NCI-H1105 treated with DMSO at 0.1 percent for 48 hours (cell line): ENCODE measurements at places on chromosomes 13 and 19.

DNA sequence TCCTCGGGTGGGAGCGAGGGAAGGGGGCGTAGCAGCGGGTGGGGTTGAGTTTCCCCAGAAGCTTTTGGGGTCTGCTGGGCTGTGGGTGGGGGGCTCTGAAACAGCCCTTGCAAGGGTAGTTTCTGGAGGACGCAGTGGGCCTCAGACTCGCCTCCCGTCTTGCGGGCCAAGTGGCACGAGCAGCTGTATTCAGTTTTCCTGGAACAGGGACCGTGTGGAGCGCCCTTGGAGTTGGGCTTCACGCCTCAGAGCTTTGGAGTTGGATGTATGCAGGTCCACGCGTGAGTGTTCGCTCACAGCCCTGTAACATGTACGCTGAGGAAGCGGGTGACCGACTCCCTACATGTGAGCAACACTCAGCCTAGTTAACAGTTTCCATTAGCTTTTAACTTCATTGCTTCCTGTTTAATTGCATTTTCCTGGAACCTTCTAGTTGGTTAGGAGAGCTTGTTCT, 603 bp downstream of the TM9SF2 start:
- no peak for DNase-seq

DNA sequence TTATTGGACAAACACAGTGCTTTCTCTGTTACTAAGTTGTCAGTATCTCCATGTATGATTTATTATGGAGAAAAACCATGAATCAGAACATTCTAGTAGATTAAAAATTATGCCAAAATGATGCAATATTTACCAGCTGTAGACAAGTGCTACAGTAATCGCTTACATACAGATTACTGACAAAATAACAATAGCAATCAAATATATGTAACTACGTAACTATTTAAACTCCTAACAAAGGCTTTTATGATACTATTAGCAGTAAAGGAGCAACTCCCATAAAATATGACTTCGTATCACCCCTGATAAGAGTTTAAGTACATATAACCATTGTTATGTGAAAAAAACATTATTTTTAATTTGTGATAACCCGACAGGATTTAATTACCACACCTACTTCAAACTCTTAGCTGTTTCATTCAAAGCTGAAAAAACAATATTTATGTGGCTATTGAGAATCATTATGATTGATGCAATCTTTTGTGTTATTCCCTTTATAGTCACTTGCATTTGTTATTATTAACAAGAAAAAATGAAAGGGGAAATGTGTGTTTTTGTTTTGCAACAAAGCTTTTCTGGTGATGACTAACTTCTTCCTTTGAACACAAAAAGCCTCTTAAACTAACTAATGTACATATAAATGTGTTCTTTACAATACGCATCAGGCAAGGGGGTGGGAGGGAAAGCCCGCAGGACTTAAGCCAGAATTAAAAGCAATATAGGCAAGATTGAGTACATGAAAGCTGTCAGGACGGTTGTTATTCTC, 147.4 kb downstream of the ABCC4 start:
- DNase-seq, result peak; percentile 61

DNA sequence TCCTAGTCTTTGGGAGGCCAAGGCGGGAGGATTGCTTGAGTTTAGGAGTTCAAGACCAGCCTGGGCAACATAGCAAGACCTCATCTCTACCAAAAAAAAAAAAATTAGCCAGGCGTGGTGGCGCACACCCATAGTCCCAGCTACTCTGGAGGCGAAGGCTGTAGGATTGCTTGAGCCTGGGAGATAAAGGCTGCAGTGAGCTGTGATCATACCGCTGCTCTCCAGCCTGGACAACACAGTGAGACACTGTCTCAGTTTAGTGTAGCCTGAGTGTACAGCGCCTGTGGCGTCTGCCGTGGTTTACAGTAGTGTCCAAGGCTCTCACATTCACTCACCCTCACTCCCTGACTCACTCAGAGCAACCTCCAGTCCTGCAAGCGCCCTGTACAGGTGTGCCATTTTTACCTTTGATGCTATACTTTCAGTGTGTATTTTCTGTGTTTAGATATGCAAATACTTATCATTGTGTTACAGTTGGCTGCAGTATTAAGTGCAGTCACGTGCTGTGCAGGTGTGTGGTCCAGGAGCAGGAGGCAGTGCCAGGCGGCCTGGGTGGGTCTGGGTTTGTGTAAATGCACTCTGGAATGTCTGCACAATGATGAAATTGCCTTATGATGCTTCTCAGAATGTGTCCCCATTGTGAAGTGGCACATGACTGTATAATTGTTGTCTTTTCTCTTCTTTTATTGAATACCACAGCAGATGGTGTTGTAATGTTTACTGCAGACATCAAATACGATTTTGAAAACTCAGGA, 36.1 kb upstream of the DCUN1D2 start:
- no peak for DNase-seq

- DNase-seq, result no peak
Measured at GRCh38 chr13:93298713-93299112, 72.1 kb downstream of the GPC6 start.

GRCh38 chr19:10290876-10291553, 1.3 kb downstream of the ICAM5 start:
- DNase-seq, result peak; percentile 34

GRCh38 chr19:48713864-48714755, 5.4 kb downstream of the MAMSTR start:
- peak; percentile 99 for DNase-seq

DNA sequence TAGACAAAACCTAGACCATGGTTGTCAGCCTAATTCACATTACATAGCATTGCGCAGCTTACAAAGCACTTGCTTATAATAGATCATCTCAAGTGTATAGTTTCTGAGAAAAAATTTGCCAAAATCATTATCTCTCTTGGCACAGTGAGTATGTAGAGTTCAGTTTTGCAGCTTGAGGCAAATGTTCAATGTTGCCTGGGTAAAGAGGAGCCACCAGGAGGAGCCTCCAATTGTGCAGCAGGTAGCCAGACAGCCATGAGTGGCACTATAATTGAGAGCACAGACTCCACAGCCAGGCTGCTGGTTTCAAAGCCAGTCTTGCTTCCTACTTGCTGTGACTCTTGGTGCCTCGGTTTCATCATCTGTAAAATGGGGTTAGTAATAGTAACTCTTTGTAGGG, 24.0 kb upstream of the OLFM4 start:
- no peak for DNase-seq

DNA sequence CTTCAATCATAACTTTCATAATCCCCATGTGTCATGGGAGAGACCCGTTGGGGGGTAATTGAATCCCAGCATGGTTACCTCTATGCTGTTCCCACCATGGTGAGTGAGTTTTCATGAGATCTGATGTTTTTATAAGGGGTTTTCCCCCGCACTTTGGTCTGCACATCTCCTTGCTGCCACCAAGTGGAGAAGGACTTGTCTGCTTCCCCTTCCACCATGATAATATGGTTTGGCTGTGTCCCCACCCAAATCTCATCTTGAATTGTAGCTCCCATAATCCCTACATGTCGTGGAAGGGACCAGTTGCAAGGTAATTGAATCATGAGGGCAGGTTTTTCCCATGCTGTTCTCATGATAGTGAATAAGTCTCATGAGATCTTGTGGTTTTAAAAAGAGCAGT, 524.9 kb downstream of the SLITRK5 start:
- DNase-seq, result no peak

DNA sequence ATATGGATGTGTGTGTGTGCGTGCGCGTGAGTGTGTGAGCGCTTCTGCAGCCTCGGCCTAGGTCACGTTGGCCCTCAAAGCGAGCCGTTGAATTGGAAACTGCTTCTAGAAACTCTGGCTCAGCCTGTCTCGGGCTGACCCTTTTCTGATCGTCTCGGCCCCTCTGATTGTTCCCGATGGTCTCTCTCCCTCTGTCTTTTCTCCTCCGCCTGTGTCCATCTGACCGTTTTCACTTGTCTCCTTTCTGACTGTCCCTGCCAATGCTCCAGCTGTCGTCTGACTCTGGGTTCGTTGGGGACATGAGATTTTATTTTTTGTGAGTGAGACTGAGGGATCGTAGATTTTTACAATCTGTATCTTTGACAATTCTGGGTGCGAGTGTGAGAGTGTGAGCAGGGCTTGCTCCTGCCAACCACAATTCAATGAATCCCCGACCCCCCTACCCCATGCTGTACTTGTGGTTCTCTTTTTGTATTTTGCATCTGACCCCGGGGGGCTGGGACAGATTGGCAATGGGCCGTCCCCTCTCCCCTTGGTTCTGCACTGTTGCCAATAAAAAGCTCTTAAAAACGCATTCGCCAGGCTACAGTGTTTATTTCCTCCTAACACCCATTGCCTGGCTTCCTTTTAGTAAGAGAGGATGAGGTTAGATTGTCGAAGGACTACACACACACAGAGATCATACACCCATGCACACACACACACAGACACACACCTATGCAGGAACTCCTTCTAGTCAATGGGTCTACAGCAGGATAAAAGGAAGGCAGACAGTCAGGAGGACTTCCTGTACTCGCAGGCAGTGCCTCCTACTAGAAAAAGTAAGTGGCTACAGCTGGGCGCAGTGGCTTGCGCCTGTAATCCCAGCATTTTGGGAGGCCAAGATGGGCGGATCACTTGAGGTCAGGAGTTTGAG, 7.1 kb downstream of the FOSB start:
- DNase-seq, result no peak

DNA sequence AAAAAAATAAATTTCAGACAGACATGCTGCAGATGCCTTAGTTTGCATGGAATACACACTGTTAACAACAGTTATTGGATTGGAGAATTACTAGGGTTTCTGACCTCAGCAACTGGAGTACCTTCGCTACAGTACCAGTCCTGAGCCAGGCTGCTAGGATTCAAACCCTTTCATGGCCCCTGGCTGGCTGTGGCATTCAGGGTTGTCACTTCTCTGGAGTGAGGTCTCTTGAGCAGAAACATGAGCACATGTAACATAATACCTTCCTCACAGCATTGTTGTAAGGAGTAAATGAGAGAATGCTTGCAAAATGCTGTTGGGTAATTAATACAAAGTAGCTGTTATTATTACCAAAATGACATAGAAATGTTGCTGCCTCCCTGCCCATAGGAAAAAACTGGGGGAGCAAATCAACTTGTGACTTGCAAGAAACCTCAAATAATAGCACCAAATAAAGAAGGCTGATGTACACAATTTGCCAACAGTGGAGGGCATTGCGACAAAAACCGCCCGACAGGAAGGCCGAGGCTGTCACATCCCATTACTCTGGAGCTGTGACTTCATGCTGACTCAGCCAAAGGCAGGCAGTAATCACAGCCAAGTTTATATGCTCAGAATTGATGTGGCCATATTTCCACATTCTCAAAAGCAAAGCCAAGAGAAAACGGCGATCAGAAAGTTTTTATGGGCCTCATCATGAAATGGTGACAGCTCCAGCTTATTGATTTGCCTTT, 100.4 kb downstream of the RFC3 start:
- DNase-seq, result peak; percentile 25

- DNase-seq, result no peak
Measured at GRCh38 chr13:110546926-110547325, 14.6 kb downstream of the RAB20 start.
